ENCODE measurements at places on chromosomes 12 and 14.

GRCh38 chr14:87052646-87053225 lies 940.2 kb downstream of the GALC start:
- no peak for DNase-seq

DNA sequence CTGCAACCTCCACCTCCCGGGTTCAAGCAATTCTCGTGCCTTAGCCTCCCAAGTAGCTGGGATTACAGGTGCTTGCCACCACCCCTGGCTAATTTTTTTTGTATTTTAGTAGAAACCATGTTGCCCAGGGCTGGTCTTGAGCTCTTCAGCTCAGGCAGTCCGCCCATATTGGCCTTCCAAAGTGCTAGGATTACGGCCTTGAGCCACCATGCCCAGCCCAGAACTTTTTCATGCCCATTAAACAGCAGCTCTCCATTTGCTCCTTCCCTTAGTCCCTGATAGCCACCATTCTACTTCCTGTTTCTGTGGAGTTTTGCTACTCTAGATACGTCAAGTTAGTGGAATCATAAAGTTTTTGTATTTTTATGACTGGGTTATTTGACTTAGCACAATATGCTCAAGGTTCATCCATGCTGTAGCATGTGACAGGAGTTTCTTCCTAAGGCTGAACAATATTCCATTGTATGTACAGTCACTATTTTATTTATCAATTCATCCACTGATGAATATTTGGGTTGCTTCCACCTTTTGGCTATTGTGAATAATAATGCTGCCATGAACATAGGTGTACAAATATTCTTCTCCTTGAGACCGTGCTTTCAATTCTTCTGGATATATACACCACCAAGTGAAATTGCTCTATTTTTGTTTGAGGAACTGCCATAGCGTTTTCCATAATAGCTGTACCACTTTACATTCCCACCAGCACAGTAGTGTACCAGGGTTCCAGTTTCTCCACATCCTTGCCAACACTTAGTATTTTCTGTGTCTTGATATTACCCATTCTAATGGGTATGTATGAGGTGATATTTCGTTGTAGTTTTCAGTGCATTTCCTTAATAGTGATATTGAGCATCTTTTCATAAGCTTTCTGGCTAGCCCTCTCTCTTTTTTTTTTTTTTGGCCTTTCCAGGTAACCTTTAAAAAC lies 15.0 kb downstream of the ATF1 start:
- no peak for DNase-seq

DNA sequence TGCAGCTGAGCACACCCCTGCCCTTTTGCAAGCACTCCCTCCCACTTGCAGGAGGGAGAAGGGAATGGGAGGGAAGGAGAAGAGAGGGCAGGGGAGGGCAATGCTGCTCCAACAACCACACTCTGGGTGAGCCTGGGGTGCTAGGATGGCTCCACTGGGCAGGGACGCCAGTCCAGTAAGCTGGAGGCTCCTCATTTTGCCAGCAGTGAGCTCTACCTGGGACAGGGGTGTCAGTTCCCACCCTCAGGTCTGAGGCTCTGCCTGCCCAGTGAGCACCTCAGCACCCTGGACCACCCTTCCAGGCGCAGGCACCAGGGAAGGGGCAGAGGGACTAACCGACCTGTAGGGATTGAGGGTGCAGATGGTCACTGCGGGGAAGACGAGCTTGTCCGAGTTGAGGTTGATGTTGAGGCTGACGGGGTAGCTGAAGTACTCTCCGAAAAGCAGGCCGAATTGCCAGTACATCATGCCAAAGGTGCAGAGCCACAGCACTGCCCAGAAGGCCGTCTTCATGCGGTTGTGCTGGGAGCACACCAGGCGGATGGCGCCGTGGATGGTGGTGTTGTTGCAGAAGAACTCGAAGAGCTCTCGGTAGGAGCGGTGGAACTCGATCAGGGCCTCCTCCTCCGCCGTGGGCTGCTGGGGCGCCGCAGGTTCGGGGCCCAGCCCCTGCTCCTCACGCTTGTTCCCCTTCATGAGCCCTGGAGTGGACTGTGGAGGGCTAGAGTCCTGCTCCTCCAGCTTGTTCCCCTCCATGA lies 1.2 kb downstream of the SCNN1A start:
- DNase-seq = no peak

DNA sequence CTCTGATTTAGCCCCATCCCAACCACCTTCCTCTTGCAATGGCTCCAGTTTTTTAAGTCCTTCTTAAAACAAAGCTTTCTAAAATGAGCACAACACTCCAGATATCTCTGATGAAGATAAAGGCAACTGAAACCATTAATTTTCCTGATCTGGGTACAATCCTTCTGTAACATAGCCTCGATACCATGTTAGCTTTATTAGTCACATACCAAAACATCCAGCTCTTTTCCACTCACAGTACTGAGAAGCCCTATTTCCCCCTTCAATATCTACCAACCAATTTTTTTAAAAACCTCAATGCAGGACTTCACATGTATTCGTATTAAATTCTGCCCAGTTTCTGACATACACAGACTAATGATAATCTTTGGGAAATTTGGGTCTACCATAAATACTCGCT lies 105.9 kb downstream of the MED13L start:
- DNase-seq = no peak

DNA sequence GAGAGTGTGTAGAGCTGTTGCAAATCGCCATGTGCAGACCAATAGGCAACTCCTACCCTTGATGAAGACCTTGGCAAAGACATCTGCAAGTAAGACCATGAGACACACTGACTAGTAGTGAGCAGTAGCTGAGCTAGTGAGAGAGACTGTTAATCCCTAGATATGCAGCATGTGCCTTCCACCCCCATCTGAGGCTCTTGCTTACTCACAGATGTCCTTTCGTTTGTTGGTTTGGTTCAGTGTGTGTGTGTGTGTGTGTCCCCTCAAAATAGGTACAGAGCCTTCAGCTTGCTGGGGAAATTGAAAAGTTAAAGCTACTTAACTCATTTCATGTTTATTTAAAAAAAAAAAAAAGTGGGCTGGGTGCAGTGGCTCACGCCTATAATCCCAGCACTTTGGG lies 37.6 kb downstream of the MYF5 start:
- no peak for DNase-seq

GRCh38 chr12:78146365-78146772 lies 315.7 kb downstream of the NAV3 start:
- DNase-seq = no peak

- DNase-seq = no peak
Measured at GRCh38 chr12:27946421-27946820, 26.1 kb downstream of the PTHLH start.

DNA sequence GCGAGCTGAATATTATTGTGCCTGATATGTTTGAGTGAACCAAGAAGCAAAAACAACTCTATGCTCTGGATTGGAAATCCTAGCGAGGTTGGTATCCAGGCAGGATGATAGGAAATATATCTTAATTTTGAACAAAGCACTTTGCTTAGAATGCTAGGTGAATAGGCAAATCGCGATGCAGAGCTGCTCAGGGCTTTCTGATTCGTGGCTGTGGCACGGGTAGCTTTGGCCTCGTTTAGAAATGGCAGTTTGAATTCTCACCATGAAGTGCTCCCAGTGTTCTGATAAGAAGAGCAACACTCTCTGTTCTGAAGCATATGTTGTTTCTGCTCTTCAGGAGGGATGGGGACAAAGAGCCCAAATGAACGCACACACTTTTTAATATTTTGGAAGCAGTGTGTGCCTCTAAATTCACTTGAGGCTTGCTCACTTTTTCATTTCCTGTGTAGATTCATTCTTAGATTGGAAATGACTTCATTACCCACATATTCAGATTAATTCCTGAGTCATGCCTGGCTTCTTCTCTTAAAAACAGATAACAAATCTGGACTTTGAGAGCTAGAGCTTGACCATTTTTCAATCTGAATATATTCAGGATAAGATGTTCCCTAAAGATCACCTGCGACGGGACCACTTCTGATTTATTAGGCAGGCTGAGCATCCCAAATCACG lies 200.9 kb downstream of the RPAP3 start:
- DNase-seq = no peak

DNA sequence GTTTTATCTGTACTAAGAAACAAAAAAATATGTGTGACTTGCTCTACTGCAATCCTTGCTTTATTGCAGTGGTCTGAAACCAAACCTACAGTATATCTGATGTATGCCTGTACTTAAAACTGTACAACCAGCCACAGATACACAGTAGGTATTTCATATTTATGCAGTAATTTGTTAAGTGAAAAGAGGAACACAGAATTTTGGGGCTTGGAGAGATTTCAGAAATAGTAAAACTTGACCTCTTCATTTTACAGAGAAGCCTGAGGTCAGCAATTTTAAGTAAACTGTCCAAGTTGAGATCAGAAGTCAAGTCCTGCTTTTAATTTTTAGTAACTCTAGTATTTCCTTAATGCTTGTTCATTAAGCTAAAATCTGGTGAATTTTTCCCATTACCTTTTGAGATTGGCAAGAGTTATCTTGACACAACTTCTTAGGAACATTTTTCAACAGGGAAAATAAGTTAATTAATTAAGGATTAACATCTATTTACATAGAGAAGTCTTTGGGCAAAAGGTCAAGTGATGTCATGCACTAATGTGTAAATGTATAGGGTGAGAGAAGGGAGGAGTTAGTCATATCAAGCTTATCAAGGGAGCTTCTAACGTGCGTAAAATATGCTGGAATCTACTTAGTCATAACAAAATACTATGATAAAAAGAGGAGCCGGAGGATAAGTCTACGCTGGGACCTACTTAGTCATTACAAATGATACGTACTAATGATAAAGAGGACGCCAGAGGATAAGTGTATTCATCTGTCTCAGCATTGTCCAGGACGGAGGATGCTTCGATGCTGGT lies 66.0 kb upstream of the GTF2A1 start:
- no peak for DNase-seq

DNA sequence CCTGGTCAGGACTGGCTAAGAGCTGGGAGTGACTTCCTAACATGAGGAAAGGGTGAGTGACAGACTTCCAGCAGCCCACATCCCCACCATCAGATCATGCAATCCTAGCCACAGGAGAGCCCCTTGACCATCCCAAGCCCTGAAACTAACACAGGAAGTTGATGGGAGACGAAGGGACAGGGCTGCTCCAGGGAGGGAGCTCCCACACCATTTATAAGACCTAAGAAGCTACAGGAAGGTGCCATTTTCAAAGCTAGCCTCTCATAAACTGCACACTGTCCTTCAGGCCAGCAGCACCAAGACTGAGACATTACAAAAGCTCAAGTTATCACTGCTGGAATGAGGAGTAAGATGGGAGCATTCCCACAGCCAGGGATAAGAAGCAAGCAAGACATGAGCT lies 19.4 kb downstream of the SLC25A21 start:
- DNase-seq = no peak

- no peak for DNase-seq
Measured at GRCh38 chr12:44863867-44864266, 12.2 kb downstream of the NELL2 start.

DNA sequence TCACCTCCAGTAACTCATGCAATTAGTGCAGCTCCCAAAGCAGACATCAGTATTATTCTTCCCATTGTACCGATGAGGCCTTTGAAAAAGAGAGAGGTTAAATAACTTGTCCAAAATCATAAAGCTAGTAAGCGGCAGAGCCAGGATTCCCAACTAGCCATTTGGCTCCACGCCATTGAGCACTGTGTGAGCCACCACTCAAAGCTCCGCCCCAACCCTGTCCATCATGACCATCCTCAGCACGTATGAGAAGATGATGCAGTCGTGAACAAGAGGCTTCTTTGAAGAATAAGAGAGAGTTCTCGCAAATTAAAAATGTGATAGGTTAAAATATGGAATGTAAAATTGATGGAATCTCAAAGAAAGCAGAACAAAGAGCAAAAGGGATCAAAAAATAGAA lies 14.6 kb downstream of the CLMN start:
- DNase-seq = no peak

GRCh38 chr14:95490727-95491451 lies 25.6 kb downstream of the SYNE3 start:
- DNase-seq = no peak

- no peak for DNase-seq
Measured at GRCh38 chr12:131390412-131391334, 320.2 kb upstream of the SFSWAP start.

- DNase-seq = no peak
Measured at GRCh38 chr12:60308366-60308991, 712.6 kb downstream of the SLC16A7 start.

- DNase-seq = no peak
Measured at GRCh38 chr12:118098401-118098800, 5.4 kb downstream of the VSIG10 start.

- no peak for DNase-seq
Measured at GRCh38 chr12:50980545-50980944, 28.2 kb downstream of the HIGD1C start.

DNA sequence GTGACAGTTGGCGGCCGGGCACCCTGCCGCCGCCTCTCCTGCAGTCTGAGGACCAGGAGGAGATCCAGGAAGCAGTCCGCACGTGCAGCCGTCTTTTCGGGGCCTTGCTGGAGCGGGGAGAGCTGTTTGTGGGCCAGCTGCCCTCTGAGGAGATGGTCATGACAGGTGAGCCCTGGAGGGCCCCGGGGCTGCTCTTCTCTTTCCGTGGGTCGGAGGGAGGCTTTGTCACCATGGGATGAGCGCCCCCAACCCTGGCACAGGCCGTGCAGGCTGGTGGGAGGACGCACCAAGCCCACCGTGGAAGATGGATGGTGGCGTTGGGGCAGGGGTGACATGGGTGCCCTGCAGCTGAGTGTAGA lies 532 bp downstream of the NOC4L start:
- no peak for DNase-seq

- DNase-seq = no peak
Measured at GRCh38 chr14:105074601-105075053, 9.4 kb upstream of the GPR132 start.

- no peak for DNase-seq
Measured at GRCh38 chr12:107196681-107197080, 103.3 kb upstream of the CRY1 start.

Data from stimulated activated CD8-positive, alpha-beta memory T cell treated with anti-CD3 and anti-CD28 coated beads, Interleukin-4, amount 100 ng/mL, for 1 hour (primary cell).